ENCODE measurements at places on chromosomes 13 and 19.

GRCh38 chr13:46687810-46688209 lies 109.2 kb downstream of the ESD start:
- DNase-seq: no peak

DNA sequence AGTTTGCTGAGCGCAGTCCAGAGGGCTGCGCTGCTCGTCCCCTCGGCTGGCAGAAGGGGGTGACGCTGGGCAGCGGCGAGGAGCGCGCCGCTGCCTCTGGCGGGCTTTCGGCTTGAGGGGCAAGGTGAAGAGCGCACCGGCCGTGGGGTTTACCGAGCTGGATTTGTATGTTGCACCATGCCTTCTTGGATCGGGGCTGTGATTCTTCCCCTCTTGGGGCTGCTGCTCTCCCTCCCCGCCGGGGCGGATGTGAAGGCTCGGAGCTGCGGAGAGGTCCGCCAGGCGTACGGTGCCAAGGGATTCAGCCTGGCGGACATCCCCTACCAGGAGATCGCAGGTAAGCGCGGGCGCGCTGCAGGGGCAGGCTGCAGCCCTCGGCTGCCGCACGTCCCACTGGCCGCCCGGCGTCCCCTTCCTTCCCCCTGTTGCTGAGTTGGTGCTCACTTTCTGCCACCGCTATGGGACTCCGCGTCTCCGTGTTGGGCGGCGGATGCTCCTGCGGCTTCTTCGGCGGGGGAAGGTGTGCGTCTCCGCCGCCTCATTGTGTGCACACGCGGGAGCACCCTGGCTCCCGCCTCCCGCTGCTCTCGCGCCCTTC lies 772 bp downstream of the GPC6 start:
- no peak for DNase-seq

DNA sequence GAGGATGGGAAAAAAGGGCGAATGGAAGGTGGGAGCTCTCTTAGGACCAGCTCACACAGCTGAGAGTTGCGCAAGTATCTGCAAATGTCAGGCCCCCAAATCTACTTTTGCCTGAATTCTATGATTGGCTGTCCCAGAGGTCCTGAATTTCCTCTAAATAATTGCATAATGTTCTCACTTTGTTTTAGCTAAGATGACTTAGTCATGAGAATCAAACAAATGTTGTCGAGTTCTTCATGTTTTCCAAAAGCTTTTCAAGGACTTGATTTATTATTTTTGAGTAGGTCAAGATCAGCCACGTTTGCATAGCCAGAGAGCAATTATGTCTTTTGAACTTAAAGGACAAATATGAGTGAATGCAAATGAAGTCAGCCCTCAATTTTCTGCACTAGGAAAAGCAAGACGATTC lies 246.6 kb upstream of the MAB21L1 start:
- no peak for DNase-seq

DNA sequence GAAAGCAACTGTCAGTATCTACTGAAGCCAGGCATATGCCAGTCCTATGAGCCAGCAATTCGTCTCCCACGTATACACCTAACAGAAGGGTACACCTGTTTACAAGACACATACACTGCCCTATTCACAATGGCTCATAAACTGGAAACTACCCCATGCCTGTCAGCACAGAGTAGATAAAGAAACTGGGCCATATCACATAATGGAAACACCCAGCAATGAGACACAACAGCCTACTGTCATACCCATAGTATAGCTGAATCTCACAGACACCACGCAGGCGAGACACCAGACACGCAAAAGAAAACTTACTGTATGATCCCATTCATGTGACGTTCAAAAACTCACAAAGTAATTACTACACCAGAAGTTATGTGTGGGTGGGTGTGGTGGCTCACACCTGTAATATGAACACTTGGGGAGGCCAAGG lies 15.7 kb downstream of the NOSIP start:
- no peak for DNase-seq

- no peak for DNase-seq
Measured at GRCh38 chr19:5112681-5113575, 144.0 kb downstream of the KDM4B start.

DNA sequence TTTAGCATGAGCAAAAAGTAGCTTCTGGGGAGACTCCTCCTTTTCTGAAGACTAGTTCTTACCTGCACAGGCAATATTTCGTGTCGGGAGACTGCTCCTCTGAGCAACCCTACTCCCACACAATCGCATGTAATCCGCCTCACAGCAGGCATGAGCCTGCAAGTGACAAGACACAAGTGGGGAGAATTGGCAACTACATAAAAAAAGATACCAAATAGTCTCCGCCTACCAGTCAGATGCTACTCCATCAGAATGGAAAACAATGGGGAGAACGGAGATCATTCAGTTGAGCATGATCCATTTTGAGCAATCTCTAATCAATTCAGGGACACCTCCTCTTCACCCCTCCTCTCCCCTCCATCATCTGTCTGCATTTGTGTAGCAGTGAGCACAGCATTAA lies 321.0 kb downstream of the COG6 start:
- no peak for DNase-seq

DNA sequence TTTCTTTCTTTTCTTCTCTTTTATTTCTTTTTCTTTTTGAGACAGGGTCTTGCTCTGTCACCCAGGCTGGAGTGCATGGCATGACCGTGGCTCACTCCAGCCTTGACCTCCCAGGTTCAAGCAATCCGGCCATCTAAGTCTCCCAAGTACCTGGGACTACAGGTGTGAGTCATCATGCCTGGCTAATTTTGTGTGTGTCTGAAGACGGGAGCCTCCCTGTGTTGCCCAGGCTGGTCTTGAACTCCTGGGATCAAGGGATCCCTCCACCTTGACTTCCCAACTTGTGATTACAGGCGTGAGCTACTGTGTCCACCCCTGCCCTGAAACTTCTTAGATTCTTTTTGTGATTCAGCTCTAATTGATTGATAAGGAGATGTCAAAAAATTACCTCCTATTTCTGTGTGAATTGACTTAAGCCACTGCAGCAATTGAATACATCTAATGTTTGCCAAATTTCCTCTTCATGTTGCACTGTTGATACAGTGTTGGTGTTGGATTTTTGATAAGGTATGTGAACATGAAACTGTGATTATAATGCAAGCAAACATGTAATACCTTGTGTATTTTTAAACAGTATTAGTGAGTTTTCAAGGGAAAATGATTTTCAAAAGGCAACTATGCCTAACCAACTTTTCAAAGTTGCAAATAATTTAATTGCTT lies 22.6 kb downstream of the KLF5 start:
- no peak for DNase-seq

GRCh38 chr13:31167490-31167889 lies 5.8 kb upstream of the HSPH1 start:
- DNase-seq: no peak

DNA sequence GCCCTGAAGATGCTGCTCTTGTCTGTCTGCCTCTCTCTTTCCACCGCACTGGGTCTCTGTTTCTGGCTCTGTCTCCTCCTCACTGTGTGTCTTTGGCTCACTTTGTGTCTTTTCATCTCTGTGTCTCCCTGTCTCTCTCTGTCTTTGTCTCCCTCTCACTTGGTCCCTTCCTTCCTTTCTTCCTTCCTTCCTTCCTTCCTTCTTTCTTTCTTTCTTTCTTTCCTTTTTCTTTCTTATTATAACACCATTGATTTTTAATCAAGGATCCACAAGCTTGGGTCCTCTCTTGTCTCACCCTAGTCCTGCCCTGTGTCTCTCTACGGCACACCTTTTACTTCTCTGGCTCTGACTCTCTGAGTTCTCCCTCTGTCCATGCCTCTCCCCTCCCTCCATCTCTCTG lies 14.3 kb downstream of the CD177 start:
- no peak for DNase-seq

GRCh38 chr19:33143897-33144405 lies 12.0 kb downstream of the WDR88 start:
- DNase-seq: peak; percentile 33

DNA sequence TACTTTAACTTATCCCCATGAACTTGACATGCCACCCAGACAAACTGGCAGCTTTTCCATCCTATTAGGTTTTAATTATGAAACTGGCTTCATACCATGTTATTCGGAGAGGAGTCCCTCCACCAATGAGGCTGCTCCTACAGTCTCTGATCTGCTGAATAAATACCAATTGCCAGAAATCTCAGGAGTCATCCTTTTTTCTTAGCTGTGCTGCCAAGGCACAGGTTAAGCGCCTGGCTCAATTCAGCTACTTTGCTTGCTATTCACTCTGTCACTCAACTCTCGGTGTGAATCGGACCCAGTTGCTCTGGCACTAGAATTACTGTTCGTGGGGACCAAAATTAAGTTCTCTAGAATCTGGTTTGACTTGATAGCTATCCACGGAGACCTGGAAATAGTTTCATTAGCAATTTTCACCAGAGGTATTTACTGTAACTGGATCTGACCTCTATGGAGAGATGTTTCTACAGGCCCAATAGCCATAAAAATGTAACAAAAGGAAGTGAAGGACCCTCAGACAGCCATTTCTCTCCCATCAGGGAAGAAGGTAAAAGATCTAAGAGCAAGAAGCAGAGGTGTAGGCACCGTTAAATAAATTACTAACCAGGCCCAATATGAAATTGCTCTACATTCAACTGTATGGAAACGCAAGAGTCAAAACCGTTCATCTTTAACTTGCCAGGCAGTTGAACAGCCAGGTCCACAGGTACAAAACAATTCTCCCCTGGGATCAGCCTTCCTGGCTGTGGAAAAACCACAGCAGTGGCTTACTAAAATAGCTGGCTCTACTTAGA lies 5.4 kb downstream of the ZC3H4 start:
- no peak for DNase-seq

GRCh38 chr19:34838753-34839431 lies 65.9 kb upstream of the ZNF599 start:
- DNase-seq: no peak

DNA sequence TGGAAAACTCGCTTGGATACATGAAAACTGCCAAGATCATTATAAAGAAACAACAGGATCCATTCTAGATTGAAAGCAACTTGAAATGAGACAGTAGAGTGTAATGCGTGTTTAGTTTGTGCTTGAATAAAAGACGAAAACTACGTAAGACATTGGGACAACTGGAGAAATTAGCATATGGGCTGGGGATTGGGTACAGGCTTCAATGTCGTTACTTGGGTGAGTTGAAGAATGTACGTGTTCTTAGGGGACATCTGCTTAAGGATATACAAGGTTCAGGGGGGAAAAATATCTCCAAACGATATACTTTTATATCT lies 471 bp upstream of the ERVK3-1 start:
- DNase-seq: no peak

DNA sequence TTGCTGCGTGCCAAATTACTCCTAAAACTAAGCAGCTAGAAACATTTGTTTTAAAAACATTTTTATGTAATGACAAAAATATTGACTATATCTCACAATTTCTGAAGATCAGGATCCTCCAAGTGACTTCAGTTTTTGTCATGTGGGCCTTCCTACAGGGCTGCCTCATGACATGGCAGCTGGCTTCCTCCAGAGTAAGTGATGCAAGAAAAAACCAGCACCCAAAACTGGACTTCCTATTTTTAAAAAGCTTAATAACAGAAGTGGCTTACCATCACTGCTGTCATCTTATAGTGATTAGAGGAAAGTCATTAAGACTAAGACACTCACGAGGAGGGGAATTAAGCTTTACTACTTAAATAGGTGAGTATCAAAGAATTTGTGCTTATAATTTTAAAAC lies 681.7 kb downstream of the PCDH17 start:
- DNase-seq: no peak

DNA sequence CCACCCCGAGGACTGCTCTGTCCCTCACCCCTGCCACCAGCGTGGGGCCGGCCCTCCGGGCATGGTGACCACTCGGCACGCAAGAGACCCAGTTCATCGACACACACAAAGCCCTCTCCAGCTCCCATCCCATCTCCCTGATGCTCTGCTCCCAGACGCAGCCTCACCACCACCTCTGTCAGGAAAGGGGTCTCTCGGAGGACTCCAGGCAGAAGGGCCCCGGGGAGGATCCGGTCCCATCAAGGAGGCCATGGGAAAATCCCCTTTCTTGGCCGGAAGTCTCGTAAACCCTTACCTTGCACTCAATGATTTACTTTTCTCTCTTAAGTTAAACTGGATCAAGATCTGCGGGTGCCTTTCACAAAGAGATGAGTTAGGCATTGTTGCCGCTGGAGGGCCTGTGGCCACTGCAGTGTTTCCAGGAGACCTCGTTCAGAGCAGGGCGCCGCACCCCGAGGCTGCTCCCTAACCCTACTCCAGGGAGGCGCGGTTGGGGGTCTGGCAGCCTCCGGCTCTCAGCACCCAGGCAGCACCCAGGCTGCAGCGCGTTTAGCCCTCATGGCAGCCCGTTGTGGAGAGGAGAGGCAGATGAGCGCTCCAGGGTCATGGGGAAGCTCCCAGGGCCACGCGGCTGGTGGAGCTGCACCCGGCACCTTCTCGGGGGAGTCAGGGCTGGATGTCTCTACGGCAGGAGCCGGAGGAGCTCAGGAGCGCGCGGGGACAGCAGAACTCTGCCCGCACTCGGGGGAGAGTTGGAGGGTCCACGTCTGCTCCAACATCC lies 31.0 kb downstream of the C2CD4C start:
- no peak for DNase-seq

GRCh38 chr19:42149447-42150202 lies 17.4 kb upstream of the POU2F2 start:
- DNase-seq: no peak

- DNase-seq: no peak
Measured at GRCh38 chr19:29678484-29679106, 13.3 kb downstream of the PLEKHF1 start.

GRCh38 chr13:20127562-20128458 lies 33.0 kb downstream of the GJA3 start:
- DNase-seq: peak; percentile 26

DNA sequence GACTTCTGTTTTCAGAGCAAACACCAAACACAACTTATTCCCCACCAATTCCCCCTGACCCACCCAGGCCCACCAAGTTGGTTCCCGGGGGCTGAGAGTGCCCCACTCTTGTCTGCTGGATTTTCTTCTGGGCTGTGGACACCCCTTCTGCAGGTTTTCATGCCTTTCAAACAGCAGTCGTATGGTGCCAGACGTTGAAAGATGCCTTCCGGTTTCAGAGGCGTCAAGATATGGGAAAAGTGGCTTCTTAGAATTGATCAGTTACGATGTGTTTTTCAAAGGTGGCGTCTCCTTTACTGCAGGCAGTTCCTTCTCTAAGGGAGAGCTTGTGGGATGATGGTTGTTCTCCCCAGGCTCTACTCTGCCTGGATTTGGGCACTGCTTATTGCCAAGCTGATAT lies 12.7 kb downstream of the CLEC11A start:
- DNase-seq: no peak

- no peak for DNase-seq
Measured at GRCh38 chr13:31090096-31090495, 71.6 kb downstream of the HSPH1 start.

- DNase-seq: no peak
Measured at GRCh38 chr19:48421548-48421947, 24.2 kb upstream of the GRWD1 start.

All from omental fat pad (tissue), 4 donors.